Forelimb muscle (tissue), 1 donor: ENCODE measurements at places on chromosomes 16 and 17. TPM values are rescaled to one million over a fixed set of nuclear protein-coding genes. Genes with fewer than 3 reads are reported as not detected.

DNA sequence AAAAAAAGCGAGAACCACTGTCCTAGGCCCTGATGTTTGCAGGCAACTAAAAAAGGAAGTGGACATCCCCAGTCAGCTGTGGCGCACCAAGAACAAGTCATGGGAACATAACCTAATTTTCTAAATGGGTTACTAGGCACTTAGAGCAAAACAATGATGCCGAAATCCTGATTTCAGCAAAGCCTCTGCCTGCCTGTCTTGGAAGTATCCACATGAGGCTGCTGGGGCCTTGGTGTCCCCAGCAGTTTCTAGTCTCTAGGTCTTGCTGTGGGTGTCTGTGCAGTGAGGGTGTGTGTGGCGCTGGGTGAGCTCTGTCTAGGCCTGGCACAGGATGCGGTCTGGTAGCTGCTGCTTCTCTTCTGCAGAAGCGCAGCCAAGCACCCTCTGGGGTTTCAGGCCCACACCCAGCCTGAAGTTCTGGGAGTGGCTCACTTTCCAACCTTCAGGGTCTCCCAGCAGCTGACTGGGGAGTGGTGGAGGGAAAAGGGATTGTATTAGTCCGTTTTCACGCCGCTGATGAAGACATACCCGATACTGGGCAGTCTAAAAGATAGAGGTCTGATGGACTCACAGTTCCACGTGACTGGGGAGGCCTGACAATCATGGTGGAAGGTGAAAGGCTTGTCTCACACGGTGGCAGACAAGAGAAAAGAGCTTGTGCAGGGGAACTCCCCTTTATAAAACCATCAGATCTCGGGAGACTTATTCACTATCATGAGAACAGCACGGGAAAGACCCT, 21.1 kb downstream of the STH start:
- no peak for DNase-seq

DNA sequence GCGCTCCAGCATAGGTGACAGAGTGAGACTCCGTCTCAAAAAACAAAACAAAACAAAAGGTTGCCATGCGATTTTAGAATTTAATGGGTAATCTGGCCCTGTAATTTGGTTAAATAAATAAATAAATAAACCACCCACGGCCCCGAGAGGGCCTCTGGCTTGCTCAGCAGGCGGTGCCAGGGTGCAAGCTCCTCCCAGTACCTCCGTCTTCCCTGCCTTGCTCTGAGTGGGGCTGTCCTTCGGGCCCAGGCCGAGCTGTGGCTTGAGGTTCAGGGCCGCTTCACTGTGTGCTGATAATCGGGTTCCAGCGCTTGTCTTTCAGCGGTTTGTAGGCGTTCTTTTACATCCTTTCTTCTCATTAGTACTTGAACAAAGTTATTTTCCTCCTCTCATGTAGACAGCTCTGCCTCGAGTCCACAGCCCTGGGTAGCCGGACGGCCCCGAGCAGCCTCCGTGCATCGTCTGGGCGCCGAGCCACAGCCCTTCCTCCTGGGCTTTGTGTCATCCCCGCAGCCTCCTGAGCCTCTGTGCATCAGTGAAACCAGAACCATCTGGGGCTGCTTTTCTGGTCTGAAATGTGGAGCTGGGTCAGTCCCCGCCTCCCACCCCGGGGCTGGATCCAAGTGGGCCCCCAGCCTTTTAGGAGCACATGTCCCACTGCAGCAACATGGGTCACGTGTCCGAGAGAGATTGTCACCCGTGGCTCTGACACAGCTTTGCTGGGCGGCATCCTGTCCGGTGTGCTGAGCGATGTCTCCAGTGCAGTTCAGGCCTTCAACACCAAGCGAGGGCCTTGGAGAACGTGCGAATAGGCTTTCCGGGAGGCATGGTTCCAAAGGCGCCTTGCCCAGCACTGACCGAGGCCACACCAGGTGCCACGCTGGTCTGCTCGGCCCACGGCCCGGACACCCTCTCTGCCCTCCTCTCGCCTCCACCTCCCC, 157.4 kb upstream of the CHMP6 start:
- DNase-seq = peak; percentile 31

DNA sequence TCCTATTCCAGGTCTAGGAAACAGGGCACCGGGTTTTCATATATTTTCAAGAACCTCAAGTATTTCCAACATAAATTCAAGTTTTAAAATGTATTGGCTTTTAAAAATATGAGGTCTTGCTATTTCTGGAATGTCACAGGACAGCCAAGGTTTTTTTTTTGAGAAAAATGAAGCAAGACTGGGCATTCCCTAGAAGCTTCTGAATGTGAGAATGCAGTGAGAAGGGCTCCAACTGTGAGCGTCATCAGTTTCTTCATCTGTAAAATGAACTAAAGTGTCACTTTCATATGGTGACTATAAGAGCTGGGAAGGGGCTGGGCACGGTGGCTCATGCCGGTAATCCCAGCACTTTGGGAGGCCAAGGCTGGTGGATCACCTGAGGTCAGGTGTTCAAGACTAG, 455.8 kb upstream of the MAF start:
- no peak for DNase-seq

DNA sequence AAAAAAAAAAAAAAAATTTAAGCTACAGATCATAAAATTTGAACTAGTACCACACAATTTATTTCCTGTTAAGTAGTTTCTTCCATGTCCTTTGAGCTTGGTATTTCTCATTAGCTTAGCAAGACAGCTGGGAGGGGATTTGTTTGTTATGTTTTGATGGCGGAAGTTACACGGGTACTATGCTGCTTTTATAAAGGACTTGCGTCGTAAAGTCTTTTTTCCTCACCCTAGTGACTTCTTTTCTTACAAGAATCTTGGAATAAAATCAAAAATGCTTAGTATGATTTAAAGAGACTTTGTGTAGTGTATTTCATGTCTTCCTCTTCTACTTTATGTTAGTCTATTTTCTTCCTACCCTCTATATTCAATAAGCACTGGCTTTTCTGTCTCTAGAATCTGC, 89.1 kb downstream of the NLK start:
- no peak for DNase-seq

DNA sequence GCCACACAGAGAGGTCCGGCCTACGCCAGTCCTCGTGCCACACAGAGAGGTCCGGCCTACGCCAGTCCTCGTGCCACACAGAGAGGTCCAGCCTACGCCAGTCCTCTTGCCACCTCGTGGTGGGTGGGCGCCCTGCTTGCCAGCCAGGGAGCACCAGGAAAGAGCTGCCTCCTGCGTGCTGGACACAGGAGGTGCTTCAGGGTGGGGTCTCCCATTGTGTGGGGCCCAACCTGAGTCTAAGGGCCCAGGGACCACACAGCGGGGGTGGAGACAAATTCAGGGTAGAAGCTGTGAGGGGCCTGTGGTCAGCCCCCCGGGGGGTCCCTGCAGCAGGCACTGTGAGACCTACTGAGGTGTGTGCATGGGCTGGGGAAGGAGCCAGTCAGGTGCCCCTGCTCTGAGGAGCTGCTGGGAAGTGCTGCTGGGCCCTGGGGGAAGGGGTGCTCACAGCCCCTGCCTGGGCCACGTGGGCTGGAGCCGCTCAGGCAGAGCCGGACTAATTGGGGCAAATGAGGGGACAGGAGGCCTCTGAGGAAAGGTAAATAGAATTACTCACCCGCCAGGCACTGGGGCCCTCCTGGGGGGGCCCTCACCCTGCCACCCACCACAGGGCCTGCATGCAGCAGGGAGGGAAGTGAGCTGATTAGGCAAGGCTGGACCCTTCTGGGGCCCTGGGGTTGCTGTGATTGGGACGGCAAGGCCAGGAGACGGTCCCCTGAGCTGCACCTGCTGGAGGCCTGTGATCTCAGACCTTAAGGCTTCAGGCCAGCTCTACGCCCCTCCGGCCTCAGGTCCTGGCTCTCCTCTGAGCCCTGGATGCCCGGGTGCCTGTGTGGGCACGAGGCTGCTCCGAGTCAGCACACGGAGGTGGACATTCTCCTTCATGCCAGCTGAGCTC, 11.0 kb downstream of the GCGR start:
- DNase-seq = no peak

- no peak for DNase-seq
Measured at GRCh38 chr16:87108941-87109340, 208.3 kb downstream of the C16orf95 start.

- DNase-seq = no peak
Measured at GRCh38 chr16:1942047-1942809, 771 bp downstream of the MSRB1 start.

DNA sequence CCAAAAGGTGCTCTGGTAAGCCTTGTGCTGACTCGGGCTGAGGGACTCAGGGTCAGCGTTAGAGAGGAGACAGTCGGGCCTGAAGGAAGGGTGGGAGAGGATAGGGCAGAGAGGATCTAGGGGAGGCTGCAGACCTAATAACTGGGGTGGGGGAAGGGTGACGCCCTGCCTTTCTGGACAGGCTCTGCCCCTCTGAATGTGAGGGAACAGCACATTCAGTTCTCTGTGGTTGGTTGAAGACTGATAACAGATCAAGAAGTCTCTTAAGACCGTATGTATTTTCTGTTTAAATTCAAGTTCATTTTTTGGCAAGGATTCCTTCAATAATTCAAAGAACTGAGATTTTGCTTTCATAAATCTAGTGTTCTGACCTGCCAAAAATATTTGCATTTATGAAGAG, 56.2 kb upstream of the TEKT3 start:
- DNase-seq = no peak

- DNase-seq = no peak
Measured at GRCh38 chr17:82698974-82699442, 510 bp upstream of the RAB40B start.

GRCh38 chr17:47846716-47847340, 4.1 kb downstream of the SP6 start:
- DNase-seq = no peak

GRCh38 chr17:39225959-39226683, 376 bp upstream of the STAC2 start:
- no peak for DNase-seq

GRCh38 chr17:74447628-74448159, 15.8 kb downstream of the GPRC5C start:
- no peak for DNase-seq

GRCh38 chr16:11386054-11386680, 40.9 kb downstream of the RMI2 start:
- DNase-seq = no peak

DNA sequence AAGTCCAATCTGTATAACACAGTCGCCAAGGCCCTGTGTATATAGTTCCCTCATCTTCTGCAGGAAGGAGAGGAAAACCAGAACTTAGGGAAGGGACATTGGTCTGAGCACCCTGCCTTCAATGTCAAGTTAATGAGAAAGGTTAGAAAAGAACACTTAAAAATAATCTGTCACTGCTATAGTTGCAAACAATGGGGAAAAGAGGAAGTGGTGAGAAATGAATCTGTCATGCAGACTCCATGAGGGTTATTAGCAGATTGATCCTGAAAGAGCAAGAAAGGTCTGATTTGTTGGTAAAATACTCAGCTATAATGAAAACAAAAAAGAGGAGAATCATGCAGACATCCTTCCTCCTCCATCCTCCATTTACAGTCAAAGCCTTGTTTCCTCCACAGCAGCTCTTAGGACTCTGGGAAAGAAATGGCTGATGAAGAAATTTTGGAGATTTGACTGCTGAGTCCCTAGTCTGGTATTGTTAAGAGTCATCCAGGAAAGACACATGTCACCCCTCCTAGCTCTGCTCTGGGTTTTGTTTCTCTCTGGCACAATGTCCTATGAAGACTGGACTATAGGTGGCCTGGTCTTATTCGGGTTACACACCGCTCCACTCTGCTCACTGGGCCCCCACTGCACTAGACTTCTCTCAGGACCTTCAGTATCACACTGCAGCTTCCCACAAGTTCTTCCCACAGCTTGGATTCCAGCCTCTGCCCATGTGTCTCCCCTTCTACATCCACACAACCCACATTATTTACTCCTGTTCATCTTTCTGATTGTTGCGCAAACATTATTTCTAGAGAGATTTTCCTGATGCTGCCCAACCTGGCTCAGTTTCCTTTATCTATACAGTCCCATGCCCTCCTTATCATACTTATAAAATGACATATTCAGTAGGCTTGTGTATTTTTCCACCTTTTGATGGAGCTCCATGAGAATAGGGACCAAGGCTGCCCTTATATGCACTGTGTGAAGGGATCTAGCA, 56.5 kb upstream of the XYLT1 start:
- DNase-seq = no peak

- no peak for DNase-seq
Measured at GRCh38 chr16:1968146-1968953, 1.7 kb downstream of the RNF151 start.

DNA sequence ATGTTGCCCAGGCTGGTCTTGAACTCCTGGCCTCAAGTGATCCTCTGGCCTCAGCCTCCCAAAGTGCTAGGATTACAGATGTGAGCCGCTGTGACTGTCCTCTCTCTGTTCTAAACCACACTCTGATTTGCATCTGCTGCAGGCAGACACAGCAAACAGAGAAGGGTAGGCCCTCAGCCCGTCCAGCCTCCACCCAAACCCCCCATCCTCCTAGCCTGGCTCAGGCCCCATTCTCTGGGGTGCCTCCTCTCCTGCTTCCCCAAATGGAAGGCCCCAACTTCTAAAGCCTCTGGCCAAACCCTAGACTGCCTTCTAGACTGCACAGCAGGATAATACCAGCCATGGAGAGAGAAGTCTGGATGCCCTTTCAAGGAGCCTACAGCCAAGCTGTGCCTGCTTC, 4.1 kb upstream of the GFAP start:
- no peak for DNase-seq

GRCh38 chr17:68737761-68738443, 136.7 kb upstream of the FAM20A start:
- no peak for DNase-seq

- DNase-seq = no peak
Measured at GRCh38 chr17:76716839-76717215, 6.1 kb upstream of the MXRA7 start.

DNA sequence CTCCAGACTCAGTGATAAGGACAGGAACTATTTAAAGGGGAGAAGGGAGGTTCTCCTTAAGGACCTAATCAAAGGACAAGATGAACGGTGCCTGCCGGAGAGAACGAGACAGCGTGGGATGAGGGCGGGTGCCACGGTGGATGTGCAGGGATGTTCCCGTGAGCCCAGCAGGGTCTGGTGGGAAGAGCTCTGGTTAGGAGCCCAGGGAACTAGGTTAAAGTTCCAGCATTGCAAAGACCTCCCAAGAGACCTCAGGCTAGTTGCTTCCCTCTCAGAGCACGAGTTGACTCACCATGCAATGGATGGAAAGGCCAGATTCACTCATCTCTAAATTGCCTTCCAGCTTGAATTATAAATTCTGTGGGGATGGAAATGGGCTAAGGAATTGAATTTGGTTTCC, 14.7 kb downstream of the CCR7 start:
- DNase-seq = no peak

- DNase-seq = no peak
Measured at GRCh38 chr16:80231121-80231520, 309.7 kb upstream of the DYNLRB2 start.

GRCh38 chr17:78706271-78706915, 75.7 kb downstream of the CYTH1 start:
- no peak for DNase-seq

KRT20 gene
- polyA plus RNA-seq = not detected

CLEC3A gene
- polyA plus RNA-seq = not detected

SLC38A8 gene
- polyA plus RNA-seq = not detected

TAT gene
- polyA plus RNA-seq = not detected

ACE gene
- polyA plus RNA-seq = 10.3 TPM

OR4D2 gene
- not detected for polyA plus RNA-seq

TBC1D3D gene
- 1.3 TPM for polyA plus RNA-seq

ITGA2B gene
- polyA plus RNA-seq = 2.9 TPM

DPEP2 gene
- polyA plus RNA-seq = 1.5 TPM

ZFHX3 gene
- polyA plus RNA-seq = 8.8 TPM

COX6A2 gene
- polyA plus RNA-seq = 334 TPM

ZNF778 gene
- 7.1 TPM for polyA plus RNA-seq
